ENCODE measurements at places on chromosomes 5 and 9.

DNA sequence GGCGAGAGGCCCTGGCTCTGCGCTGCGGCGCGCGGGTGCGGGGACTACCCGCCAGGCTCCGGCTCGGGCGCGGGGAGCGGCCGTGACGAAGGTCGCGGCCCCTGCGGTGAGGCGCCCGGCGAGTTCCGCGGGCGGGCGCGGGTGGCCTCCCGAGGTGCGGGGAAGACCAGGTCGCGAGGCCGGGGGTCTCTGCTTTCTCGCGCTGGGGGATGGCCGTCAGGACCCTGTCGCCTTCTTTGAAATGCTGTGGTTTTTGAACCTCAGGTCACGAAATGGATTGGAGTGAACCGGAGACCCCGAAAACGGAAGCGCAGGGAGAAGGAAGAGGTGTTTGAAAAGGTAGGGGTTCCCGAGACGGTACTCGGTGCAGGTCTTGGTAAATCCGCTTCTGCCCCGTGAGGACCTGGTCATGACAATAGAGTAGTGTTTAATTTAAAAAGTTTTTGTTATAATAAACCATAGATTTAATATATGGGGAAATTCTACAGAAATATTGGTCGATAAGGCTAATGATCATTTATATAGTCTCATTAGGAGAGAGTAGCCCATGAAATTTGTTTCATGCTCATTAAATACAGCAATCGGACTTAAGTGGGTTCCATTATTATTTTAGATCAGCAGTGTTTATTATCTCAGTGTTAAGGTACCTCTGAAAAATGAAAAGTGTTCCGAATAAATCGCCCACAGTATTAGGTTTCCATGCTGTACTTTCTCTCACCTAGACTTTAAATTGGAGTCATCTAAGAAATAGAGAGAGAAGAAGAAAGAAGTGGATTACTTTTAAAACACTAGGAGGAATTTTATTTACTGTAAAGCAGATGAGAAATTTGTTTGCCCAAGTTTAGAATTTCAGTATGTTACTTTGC is 279.0 kb downstream of the AOPEP start:
- no peak for DNase-seq

- DNase-seq: no peak
Measured at GRCh38 chr5:67248703-67249589, 52.3 kb upstream of the CD180 start.

GRCh38 chr5:164358531-164359259 is 853.3 kb downstream of the MAT2B start:
- DNase-seq: no peak

GRCh38 chr5:14040542-14040941 is 96.1 kb upstream of the DNAH5 start:
- DNase-seq: no peak
